ENCODE measurements at places on chromosomes 4 and X. TPM values are rescaled to one million over a fixed set of nuclear protein-coding genes. Genes with fewer than 3 reads are reported as not detected.

Gene FAM53A
- 2.8 TPM for polyA plus RNA-seq

- DNase-seq = no peak
These were observed 139.0 kb downstream of the DCK start for GRCh38 chr4:71132486-71132885.

GRCh38 chr4:10162341-10163000, 45.9 kb upstream of the WDR1 start:
- DNase-seq = no peak

- no peak for DNase-seq
These were observed 66.4 kb downstream of the NSD2 start for GRCh38 chr4:1937550-1937949.

DNA sequence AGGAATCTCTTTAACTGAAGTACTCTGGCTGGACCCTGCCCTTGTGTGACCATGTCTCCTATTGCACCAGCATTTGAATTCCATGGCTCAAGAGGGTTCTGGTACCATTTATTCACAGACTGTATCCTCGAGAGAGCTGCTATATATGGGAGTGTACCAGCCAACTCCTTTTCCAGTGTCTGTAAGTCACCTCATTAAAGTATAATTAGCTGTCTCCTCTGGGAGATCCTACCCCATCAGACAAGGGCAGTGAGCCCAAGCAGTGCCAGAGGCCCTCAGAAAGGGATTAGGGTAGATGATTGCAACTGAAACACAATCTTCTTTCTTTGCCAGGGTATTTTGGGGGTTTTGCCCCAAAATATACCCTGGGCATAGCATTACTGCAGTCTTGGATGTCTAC, 31.6 kb downstream of the GNL3L start:
- no peak for DNase-seq

DNA sequence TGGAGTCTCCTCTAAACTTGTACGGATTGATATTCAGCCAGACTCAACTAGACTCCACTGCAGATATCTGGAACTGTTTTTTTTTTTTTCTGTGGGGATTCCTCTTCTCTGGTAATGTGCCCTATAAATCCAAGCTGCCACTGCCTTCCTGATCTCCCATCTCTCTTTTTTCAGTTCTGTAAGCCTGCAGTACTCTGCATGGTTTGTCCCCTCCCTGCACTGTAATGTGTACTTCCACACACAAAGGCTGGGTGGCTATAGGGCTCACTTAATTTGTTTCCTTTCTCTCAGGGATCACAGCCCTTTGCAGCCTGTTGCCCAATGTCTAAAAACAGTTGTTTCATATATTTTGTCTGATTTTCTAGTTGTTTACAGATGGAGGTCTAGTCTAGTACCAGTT, 84.7 kb upstream of the RPA4 start:
- DNase-seq = no peak

- no peak for DNase-seq
These were observed 7.9 kb downstream of the TBX22 start for GRCh38 chrX:80022363-80023031.

DNA sequence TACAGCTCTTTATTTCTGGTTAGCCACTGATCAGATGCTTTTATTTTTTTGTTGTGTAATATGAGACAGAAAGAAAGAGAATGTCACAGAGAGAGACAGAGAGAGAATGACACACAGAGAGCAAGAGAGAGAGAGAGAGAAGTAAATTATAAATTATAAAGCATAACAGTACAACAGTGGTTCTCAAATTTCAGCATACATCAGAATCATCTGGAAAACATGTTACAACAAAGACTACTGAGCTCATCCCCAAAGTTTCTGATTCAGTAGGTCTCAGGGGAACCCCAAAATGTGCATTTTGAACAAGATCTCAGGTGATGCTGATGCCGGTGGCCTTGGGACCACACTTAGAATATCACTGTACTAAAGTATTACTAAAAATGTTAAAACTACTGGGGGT, 245.8 kb upstream of the DIAPH2 start:
- no peak for DNase-seq

Gene IL2
- not detected for polyA plus RNA-seq

DNA sequence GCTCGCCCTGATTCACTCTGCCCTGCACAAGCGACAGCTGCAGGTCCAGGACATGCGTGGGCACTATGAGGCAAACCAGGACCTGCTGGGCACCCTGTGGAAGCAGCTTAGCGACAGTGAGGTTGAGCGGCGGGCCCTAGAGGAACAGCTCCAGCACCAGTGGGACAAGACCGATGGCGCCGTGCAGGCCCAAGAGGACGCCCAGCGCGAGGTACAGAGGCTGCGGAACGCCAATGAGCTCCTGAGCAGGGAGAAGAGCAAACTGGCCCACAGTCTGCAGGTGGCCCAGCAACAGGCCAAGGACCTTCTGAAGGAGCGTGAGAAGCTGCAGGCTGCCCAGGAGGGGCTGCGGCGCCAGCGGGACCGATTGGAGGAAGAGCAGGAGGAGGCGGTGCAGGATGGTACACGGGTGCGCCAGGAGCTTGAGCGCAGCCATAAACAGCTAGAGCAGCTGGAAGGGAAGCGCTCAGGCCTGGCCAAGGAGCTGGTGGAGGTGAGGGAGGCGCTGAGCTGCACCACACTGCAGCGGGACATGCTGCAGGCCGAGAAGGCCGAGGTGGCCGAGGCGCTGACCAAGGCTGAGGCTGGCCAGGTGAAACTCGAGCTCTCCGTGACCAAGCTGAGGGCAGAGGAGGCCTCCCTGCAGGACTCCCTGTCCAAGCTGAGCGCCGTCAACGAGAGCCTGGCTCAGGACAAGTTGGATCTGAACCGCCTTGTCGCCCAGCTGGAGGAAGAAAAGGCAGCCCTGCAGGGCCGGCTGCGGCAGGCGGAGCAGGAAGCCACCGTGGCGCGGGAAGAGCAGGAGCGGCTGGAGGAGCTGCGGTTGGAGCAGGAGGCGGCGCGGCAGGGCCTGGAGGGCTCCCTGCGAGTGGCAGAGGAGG, 12.8 kb downstream of the SMIM10L2A start:
- no peak for DNase-seq

DNA sequence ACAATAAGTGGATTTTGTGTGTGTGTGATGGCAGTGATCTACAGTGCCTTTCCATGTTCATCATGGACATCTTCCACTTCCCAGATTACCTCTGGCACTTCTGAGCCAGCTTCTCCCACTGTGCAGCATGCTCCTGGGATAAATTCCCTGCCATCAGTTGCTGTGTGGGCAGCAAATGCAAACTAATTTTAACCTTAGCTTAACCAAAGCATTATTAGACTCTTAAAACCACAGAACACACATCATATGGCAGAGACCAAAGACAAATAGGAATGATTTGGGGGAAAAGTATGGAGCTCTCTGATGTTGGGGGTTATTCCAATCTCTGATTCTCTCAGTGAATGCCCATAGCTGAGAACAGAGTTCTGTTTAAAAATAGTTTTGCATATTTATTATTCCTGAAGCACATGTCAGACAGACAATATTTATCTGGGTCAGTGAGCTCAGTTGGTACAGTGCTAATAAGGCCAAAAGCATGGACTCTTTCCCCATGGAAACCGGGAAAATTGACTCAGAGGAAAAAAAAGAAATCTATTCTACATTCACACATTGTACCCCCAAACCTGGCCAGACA, 567.4 kb downstream of the IQCM start:
- no peak for DNase-seq

DNA sequence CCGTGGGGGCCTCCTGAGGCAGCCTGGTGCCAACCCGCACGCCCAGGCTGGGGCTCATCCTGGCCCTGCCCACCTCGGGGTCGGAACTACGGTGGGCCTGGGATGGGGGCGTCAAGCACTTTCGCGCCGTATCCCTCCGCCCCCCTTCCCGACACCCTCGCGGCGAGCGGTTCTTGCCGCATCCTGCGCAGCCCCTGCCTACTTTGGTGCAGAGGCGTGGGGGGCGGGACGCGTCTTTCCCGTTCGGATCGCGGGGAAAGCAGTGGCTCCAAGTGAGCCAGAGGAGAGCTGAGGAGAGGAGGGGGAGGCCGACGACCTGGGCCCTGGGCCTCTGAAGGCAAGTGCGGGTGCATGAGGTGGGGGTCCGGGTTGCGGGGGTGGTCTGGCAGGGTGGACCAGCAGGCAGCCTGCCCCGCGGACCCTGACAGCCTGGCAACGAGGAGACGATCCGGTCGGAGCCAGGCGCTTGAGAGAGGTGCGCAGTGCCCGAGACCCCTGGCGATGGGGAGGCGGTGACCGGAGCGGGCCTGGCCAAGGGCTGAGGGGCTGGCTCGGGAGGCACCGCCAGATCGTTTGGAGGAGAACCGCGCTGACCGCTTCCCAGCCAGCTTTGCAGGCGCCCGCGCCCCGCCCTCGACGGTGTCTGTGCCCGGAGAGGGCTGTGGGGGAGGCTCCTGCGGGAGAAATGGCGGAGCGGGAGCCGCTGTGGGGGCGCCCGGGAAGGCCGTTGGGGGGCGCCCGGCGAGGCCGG, at the start of gene GPRASP2:
TSS of gene GPRASP2 (plus strand) at position 233 of the 751 bp plus-strand sequence. CDS start 2,422 bp downstream, outside the sequence.
- peak; percentile 54 for DNase-seq

Gene KLHL4
- 4.4 TPM for polyA plus RNA-seq

GRCh38 chr4:169210504-169211118, 60.1 kb downstream of the SH3RF1 start:
- no peak for DNase-seq

Gene HPSE
- polyA plus RNA-seq = 0.95 TPM

GRCh38 chrX:20171887-20172286, 30.2 kb upstream of the EIF1AX start:
- no peak for DNase-seq

Gene GC
- polyA plus RNA-seq = 0.15 TPM

GRCh38 chr4:153154007-153154975, 50.0 kb upstream of the TRIM2 start:
- no peak for DNase-seq

- DNase-seq = no peak
These were observed 13.0 kb upstream of the ODAPH start for GRCh38 chr4:75542824-75543223.

Gene CHRDL1
- 10.9 TPM for polyA plus RNA-seq

DNA sequence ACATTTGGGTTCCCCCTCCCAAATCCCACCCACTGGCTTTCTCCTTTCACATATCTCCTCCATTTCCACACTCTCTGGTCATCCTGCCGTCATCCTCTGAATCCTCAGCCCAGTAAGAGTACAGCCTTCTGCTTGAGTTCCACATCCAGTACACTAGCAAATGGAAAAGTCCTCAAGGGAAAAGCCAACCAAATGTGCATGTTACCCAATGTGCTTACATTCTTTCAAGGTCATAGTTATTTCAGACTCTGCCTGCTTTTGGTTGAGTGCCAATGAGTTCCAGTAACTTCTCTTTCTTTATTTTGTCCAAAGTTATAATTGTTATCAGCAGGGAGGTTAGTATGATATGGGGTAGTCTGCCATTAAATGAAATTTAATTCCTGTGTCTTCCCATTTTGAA, 78.1 kb downstream of the SRPX start:
- no peak for DNase-seq

GRCh38 chr4:101104312-101105052, 242.8 kb downstream of the PPP3CA start:
- no peak for DNase-seq

GRCh38 chrX:139299309-139299708, 231.2 kb upstream of the F9 start:
- DNase-seq = no peak

DNA sequence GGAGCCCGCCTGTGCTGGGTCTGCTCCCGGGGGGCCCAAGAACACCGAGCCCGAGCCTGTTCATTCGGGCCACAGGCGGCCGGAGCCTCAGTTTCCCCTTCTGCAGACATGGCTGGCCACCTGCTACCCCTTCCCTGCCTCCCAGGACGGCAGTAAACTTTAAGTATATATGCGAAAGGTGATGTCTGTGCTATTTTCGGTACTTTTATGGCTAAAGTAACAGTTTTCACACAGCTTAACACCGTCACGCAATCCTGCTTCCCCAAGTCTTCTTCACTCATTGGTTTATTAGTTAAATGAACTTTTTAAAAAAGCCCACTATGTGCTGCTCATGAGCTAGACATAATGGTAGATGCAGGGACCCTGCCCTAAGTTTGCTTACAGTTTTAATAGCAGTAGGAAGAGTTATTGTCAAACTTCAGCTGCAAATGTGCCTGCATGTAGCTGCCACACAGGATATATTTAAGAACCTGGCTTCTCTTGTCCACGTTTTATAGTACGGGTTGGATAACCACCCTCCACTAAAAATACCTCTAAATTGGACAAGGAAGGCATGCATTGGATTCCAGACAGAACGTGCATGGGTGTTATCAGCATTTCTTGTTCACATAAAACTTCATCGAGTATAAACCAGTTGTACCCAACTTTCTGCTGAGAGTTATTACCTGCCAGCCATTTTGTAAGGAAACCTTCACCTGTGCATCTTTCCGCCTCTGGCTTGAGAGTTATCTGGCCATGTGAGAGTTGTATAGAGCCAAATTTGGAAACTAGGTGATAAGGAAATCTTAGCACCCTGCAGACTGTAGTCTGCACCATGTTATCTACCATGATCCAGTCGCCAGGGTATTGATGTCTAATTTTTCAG, 741 bp downstream of the ANAPC4 start:
- DNase-seq = no peak

DNA sequence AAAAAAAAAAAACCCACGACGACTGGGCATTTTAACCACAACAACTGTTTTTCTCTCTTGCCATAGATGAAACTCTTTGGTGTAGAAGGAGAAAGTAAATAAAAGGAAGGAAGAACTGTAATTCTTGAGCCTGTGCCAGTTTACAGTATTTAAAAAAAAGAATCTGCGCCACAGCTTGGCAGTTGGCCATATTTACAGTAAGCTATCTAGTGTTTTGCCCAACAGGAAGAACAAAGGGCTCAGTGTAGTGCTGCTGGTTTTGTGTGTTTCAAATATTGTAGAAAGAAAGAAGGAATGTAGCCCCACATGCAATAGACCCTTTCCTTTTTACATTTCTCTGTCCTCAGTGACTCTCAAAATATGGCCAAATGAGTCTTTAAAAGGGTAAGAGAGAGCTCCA, 66.1 kb downstream of the NR3C2 start:
- DNase-seq = peak; percentile 30

Gene PDE5A
- 36.6 TPM for polyA plus RNA-seq

DNA sequence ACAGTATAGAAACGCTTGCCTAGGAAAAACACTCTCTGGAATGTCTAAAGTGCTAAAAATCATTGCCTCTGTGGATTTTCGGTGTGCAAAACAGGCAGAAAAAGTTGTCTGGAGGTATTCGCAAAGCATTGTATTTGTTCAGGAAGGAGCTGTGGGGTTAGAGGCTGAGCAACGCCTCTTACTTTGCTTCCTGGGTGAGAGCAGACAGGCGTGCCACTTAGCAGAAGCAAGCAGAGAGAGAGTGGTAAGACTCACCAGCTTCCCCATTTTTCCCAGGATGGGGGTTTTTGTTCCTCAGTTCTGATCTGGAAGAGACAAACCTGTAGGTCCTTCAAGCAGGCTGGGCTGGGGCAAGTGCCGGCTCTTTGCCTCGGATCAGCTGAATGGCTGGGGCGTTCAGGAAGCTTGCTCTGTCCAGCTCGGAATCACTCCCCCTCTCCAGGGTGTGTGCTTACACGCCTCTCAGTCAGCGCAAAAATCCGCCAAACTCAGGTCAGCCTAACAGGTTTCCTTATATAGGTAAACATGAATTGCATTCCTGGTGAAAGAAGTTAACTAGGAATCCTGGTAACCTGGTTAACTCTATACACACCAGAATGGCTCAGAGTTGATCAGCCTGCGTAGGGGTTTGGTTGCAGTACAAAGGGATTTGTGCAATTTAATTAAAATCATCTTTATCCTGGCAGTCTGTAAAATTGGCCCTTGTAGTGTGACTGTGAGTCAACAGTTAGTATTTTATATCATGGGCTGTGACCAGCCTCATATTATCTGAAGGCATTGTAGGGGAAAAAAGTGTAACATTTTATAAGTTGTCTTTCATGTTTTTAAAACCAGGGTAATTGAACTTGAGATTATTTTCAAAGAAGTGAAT, 213.1 kb upstream of the MID1 start:
- peak; percentile 20 for DNase-seq

Gene DDX53
- not detected for polyA plus RNA-seq

- DNase-seq = no peak
These were observed 909.4 kb downstream of the FSTL5 start for GRCh38 chr4:161254375-161254774.
